ENCODE measurements at places on chromosomes 13 and 19. TPM values are rescaled to one million over a fixed set of nuclear protein-coding genes. Genes with fewer than 3 reads are reported as not detected.

DNA sequence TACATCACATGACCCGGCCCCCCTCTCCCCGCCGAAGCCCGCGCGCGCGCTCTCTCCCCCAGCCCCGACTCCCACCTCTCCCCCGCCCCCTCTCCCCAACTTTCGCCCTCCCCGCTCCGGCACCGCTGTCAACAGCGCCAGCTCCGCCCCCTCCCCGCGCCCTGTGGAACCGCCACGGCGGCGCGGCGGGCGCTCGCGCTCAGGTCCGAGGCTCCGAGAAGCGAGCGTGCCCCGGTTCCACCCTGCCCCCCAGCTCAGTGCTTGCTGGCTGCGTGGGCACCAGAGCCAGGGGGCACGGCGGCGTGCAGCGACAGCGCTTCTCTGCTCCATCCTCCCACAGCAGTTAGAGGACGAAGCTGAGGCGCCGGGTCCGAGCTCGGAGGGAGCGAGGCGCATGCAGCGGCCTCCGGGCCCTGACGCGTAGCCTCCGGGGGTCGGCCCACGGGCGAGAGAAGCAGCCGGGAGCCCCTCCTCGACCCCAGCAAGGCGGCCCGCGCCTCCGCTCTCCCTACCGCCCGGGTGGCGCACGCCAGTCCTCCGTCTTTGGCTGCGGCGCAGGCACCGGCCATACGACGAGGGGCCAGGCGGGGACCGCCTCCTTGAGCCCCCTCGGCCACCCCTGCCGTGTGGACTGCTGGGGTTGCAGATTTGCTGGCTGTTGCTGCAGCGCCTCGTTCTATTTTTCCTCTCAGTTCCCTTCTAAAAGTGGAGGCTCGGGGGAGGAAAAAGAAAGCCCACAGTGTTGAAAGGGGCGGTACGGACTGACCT, 109.5 kb downstream of the KCNRG start:
- peak; percentile 66 for DNase-seq

THSD1 gene
- polyA plus RNA-seq, result 17.8 TPM

GRCh38 chr19:982567-983170, 1.5 kb upstream of the WDR18 start:
- DNase-seq, result peak; percentile 47

GRCh38 chr19:55536951-55537740, at the start of gene SBK2:
Gene SBK2, minus strand, starts transcription at chr19:55537133. Its CDS starts 839 bp downstream, at chr19:55536294.
- no peak for DNase-seq

GRCh38 chr19:13846557-13847406, 30.2 kb upstream of the NANOS3 start:
- DNase-seq, result peak; percentile 96

PPP1R15A gene
- 95.0 TPM for polyA plus RNA-seq

GRCh38 chr13:42732073-42732472, 49.3 kb upstream of the FAM216B start:
- no peak for DNase-seq

- no peak for DNase-seq
Measured at GRCh38 chr19:5298471-5298901, 42.1 kb downstream of the PTPRS start.

EML2 gene
- polyA plus RNA-seq, result not detected
